ENCODE measurements at places on chromosomes 5 and 9.

DNA sequence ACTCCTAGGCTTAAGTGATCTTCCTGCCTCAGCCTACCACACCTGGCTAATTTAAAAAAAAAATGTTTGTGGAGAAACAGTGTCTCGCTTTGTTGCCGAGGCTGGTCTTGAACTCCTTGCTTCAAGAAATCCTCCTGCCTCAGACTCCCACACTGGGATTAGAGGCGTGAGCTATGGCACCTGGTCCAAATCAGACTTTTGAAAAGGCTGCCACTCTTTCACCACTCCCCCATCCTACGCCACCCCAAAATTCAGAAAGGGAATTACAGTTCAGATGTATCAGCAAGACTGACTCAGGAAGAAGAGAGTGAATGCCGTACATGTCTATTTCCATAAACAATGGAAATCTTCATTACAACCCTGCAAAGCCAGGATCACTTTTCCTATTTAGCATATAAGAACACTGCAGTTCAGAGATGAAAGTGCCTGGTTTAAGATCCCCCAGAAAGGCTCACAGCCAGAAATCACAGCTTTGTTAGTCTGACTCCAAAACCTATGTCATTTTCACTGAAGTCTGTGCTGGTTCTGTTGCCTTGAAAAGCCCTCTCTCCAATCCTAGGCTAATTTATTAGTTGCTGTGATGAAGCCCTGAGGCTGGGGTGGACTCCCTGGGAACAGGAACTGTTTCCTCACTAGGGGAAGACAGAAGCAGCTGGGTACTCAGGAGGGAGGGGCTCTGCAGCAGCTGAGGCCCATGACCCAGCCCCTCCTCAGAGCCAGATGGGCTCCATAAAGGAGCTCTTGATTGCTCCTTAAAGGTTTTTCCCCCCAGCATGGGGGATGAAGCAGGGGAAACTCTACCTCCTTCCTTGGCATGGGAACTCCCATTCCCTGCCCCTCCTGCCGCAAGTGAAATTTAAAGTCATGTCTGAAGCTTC lies 3.1 kb downstream of the FBLL1 start:
- no peak for DNase-seq

DNA sequence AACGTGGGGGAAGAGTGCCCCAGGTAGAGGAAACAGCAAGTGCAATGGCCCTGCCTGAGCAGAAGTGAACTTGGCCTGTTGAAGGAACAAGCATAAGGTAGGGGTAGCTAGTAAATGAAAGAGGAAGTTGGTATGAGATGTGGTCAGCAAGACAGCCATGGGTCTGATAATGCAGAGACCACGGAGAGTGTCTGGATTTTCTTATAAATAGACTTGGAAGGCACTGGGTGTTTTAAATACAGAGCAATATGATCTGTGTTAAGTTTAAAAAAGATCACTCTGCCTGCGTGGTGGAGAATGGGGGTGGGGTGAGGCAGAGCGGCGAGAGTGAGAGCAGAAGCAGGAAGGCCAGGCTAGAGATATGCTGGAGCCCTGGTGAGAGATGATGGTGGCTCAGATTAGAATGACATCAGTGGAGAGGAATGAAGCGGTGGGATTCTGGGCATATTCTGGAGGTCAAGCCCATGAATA lies 4.2 kb downstream of the ADAM19 start:
- no peak for DNase-seq

GRCh38 chr5:52822437-52822836 lies 34.7 kb downstream of the ITGA1 start:
- DNase-seq: no peak

- no peak for DNase-seq
Observed at GRCh38 chr9:7033076-7034045, 275.6 kb downstream of the KDM4C start.

DNA sequence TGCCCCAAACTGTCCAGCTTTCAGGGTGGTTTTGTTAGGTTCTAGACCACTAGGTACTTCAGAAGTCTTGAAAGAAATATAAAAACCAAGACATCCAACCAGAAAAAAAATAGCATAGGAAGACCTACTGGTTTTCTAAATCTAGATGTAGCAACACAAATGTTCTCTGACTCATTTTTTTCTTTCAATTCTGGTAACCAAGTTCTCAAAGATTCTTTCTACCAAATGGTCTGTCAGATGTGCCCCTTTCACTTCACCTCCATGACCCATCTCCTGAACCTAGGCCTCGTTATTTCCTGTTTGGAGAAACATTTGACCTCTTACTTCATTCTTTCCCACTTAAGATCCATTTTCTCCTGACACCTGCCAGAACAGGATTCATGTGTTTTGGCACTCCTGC lies 355.3 kb downstream of the KIAA0825 start:
- DNase-seq: no peak

GRCh38 chr9:130701059-130702022 lies 7.8 kb downstream of the EXOSC2 start:
- no peak for DNase-seq

DNA sequence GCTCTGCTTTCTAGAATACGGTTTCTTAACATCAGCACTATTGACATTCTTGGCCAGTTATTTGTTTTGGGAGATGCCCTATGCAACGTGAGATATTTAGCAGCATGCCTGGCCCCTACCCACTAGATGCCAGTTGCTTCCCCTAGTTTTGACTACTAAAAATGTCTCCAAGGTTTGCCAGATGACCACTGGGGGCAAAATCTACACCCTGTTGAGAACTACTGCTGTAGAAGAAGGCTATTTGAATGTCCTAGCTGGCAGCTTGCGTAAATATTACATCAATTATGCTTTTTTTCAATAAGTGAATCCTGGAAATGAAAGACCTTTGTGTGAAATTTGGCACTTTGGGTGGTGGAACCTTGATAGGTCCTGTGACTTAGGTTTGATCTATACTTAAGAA lies 5.0 kb downstream of the NCBP1 start:
- DNase-seq: no peak

- no peak for DNase-seq
Observed at GRCh38 chr9:98892288-98892687, 51.4 kb upstream of the COL15A1 start.

- no peak for DNase-seq
Observed at GRCh38 chr5:74995926-74996325, 56.4 kb downstream of the GCNT4 start.

DNA sequence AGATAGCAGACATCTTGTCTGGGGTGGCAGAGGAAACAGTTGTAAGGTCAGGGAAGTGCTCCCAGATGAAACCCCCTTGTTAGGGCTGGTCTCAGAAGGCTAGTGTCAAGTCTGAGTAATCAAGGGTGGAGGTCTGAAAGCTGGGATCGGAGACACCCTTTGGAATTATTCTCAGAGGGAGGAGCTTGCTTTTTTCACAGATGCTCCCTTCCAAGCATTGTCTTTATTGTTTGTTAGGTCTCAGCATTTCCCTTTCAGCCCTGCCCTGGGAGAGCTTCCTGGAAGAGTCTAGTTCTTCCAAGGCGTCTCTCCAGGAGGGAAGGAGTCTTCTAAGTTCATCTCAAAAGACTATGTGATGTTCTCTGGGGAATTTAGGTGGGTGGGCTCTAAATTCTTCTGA lies 3.2 kb downstream of the TEK start:
- no peak for DNase-seq

DNA sequence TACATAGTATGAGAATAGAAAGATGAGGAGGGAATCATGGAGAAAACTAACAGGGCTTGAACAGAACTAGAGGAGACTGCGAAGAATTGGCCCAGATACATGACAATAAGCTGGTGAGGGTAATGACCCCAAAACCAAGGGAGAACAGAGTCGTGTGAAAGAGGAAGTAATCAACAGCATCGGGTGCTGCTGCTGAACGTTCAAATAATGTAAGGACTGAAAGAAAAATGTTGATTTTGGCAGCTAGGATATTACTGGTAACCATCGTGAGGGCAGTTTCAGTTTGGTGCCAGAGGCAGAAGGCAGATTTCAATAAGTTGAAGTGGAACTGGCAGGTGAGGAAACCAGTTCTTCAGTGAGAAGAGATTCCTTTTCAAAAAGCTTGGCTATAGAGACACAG lies 66.8 kb upstream of the SMC2 start:
- no peak for DNase-seq

DNA sequence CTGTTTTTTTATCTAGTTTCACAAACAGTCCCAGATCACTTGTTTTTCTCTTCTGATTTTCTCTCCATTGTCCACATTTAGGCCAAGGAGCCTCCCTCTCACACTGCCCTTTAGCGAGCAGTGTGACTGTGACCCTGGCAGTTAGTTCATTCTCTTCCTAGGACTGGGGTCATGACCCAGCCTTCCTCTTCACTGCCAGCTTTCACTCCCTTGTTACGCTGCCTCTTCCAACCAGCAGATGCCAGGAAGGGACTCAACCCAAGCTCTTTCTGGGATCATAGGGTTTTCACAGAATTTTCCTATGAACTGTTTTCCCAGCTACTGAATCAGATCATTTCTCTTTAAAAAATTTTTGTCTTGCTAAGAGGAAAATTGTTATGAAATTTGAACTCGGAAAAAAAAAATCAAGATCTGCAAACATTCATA lies 70.9 kb downstream of the LMNB1 start:
- no peak for DNase-seq

DNA sequence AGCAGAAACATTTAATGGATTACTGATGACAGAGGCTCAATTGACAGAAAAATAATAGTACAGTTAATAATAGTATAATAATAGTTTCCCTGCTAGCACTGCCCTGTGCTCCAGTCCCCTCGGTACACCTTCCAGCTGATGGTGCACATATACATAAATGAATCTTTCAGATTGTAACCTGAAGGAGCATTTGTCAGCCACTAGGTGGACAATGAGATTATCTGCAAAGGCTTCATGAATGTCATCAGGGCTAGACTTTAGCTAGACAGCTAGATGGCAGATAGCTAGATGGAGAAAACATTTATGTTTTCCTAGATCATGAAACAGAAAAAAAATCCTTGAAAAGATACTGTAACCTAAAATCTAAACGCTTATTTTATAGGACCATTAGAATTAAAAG lies 304.4 kb upstream of the SMC2 start:
- DNase-seq: no peak

GRCh38 chr9:135857371-135857786 lies 50.0 kb downstream of the CAMSAP1 start:
- peak; percentile 7 for DNase-seq

- no peak for DNase-seq
Observed at GRCh38 chr9:76153902-76154629, 240.2 kb downstream of the RFK start.

DNA sequence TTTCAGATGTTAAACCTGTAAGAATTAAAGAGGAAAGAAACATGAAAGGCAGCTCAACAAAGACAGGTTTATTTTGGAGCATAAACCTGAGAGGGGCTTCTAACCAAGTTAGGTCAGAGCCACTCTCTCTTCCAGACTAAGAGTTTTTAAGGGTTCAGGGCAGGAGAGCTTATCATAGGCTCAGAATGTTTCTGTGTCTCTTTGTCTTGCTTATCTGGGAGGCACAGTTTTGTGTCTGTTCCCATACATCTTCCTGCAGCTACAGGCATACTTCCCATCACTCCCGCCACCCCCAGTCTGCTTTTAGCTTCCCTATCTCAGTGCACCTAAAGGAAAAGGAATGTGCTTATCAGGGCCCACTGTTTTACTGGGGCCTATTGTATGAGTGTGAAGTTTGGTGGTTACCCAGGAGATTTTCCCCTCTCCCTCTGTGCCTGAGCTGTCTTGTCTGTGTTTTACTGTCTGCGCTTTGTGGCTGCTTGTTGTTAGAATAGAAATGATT lies 21.9 kb downstream of the CD14 start:
- DNase-seq: no peak

- no peak for DNase-seq
Observed at GRCh38 chr5:15722305-15722704, 222.3 kb downstream of the FBXL7 start.

DNA sequence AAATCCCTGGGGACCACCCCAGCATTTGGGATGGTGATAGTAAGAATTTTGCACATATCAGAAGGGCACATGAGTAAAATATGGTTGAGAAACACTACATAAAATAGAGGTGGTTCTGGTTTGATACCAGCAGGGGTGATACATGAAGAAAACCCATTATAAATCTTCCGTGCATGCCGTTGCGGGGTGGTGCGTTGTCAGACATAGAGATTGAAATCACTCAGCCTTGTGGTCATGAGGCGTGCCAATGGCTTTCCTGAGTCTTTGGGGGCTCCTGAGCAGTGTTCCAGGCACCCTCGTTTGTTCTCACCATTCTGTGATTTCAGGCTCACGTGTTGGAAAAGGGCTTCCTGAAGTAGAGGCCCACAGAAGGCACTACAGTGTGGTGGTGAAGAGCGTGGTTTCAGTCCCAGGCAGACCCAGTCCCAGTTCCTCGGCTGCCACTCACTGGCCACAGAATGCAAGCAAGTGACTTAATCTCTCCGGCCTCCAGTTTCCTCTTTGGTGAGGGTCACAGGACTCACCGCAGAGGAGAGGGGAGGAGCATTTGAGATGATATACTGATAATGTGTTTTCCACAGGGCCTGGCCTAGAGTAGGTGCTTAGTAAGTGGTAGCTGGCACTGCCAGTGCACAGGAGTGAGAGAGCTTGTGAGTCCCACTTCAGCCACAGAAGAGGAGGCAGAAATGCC lies 20.5 kb upstream of the GLRX start:
- no peak for DNase-seq

DNA sequence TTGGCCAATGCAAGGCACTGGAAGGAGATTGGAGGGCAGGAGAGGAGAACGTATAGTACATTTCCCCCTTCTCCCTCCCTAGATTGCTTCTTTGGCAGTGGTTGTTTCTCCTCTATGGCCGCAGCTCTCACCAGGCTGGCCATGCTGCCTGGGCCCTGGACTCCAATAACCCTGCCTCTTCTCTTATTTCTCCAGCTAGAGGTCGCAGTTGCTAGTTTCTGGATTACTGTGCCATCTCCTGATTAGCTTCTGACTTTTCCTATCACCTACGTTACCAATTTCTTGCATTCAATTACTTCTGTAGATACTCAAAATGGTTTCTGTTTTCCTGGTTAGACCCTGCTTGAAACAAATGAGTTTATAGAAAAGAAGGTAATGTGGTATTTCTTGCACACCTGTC lies 2.4 kb upstream of the MACIR start:
- no peak for DNase-seq

GRCh38 chr5:17180864-17181723 lies 36.3 kb upstream of the BASP1 start:
- DNase-seq: peak; percentile 90

DNA sequence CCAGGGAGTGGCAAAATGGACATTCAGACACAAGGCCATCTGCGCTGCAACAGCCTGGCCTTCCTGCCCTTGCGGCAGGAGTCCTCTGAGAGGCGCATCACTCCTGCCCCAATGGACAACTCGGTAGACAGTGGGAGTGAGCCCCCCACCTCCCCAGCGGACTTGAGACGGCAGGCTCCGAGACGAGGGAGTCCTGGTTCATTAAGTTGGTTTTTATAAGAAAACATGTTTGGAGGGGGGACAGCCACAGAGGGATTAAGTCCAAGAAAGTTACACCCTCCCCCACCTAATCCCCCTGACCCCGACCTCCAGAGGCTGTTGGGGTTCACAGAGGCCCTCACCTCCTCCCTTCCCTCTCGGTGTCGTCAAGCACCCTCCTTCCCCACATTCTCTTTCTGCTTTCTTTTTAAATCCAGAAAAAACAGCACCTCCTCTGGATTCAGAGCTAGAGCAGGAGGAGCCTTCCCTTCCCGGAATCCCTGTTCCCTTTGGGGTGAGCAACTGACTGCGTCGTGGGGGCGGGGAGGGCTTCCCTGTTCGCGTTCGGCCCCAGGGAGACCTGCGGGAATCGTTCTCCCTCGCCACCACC lies 1.8 kb upstream of the EGR1 start:
- no peak for DNase-seq

GRCh38 chr5:137398154-137398553 lies 101.0 kb downstream of the SPOCK1 start:
- DNase-seq: no peak

GRCh38 chr5:68682400-68683160 lies 411.2 kb upstream of the SLC30A5 start:
- no peak for DNase-seq

- no peak for DNase-seq
Observed at GRCh38 chr9:6575324-6576034, 70.0 kb downstream of the GLDC start.

Measured in BJ (cell line).